Tibial nerve (tissue), 4 donors: ENCODE measurements at places on chromosomes 5 and 9.

GRCh38 chr9:79362100-79363081, 209.4 kb upstream of the TLE4 start:
- H3K4me1 ChIP-seq, result no peaks in the 10 kb centered on the region
- H3K4me3 ChIP-seq, result no peak overlapping the region
- DNase-seq, result no peak
- H3K27me3 ChIP-seq, result no peaks in the 10 kb centered on the region

- no peak for DNase-seq
- H3K36me3 ChIP-seq, result no peaks in the 10 kb centered on the region
- H3K27ac ChIP-seq, result no peak overlapping the region
- H3K27me3 ChIP-seq, result no peaks in the 10 kb centered on the region
- no peak overlapping the region for H3K4me3 ChIP-seq
- H3K4me1 ChIP-seq, result no peaks in the 10 kb centered on the region
These were observed 181.1 kb upstream of the ELAVL2 start for GRCh38 chr9:24007185-24007584.

- DNase-seq, result no peak
- no peaks in the 10 kb centered on the region for H3K27me3 ChIP-seq
- no peaks in the 10 kb centered on the region for H3K36me3 ChIP-seq
These were observed 6.7 kb upstream of the TNIP1 start for GRCh38 chr5:151087486-151087885.

DNA sequence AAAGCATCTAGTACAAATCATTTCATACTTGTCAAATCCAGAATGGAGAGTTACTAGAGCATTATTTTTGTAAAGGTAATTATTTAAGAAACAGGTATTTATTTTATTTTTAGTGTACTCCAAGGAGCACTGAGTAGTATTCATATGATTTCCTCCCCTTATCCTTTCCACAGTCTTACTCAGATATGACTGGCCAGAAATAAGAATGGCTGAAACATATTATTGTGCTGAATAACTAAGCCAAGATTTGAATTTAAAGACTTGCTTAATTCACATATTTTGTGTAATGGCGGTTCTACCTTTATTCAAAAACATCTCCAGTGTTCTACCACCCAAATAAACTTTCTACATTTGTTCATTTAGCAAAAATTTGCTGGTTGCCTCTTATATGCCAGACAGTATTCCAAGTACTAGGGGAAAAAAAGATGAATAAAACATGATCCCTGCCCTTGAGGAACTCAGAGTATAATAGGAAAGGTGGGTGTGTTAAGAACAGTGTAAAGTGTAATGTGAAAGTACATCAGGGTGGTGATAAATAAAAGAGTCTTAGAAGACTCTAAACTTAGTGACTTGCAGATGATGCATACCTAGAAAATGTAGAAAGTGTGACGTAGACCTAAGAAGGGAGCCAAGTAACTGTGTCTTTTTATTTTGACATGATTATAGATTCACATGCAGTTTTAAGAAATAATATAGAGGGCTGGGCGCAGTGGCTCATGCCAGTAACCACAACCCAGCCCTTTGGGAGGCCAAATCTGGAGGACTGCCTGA, 110.4 kb upstream of the GRHPR start:
- no peak overlapping the region for H3K4me3 ChIP-seq
- no peaks in the 10 kb centered on the region for H3K27me3 ChIP-seq
- no peak for DNase-seq

DNA sequence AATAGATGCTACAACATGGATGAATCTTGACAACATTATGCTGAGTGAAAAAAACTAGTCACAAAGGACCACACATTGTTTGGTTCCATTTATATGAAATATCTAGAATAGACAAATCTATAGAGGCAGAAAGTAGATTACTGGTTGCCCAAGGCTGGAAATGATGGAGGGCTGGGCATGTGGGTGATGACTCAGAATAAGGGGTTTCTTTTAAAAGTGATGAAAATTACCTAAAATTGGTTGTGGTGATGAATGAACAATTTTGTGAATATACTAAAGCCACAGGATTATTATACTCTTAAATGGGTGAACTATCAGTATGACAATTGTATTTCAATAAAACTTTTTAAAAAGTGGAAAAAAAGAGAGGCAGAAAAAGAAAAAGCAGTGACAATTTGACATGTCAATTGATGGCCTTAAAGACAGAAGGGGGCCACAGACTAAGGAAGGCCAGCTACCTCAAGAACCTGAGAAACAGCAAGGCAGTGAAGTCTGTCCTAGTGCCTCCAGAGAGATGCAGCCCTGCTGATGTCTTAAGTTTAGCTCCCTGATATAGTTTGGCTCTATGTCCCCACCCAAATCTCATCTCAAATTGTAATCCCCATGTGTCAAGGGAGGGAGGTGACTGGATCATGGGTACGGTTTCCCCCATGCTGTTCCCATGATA, 182.7 kb downstream of the PIK3R1 start:
- no peak overlapping the region for H3K27ac ChIP-seq
- DNase-seq, result no peak
- no peak overlapping the region for H3K4me3 ChIP-seq
- H3K4me1 ChIP-seq, result no peaks in the 10 kb centered on the region

DNA sequence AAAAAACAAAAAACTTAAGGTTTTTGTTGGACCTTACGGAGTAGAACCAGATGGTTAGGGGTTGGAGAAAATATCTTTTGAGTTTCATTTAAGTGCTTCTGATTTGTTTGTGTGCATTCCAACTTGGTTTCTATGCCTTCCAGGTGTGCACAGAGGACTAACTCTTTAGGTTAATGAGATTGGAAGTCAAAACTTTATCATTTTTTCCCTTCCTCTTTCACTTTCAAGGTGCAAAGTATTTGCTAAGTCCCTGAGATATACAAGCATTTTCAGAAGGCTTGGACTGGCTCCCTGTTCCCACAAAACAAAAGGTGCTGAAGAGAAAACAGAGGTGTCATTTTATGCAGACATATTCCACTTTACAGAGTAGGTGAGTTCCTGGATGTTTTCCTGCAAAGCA, 30.3 kb upstream of the CER1 start:
- H3K36me3 ChIP-seq, result no peaks in the 10 kb centered on the region
- H3K4me1 ChIP-seq, result no peaks in the 10 kb centered on the region
- no peak for DNase-seq
- no peak overlapping the region for H3K4me3 ChIP-seq

DNA sequence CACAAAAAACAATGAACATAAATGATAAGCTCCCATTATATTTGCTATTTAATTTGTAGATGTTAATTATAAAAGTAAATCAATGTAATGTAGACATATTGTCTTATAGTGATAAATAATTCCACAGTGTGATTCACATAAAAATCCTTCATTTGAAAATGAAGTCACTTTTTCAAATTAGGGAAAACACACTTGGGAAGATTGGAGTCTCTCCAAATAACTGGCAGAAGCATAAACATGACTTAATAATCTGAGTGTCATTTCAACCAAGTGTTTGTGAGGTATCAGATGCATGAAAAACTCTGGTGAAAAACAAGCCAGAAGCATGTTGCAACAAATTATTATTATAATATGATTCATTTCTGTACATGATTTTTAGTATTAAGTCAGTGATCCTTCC, 102.2 kb downstream of the CETN3 start:
- no peaks in the 10 kb centered on the region for H3K4me1 ChIP-seq
- no peak for DNase-seq

GRCh38 chr5:180202939-180203573, 6.0 kb downstream of the RASGEF1C start:
- H3K4me3 ChIP-seq, result no peak overlapping the region
- H3K27ac ChIP-seq, result no peak overlapping the region
- DNase-seq, result no peak
- peaks cover 3% of the 10 kb centered on the region for H3K4me1 ChIP-seq
- H3K36me3 ChIP-seq, result peaks cover 6% of the 10 kb centered on the region

DNA sequence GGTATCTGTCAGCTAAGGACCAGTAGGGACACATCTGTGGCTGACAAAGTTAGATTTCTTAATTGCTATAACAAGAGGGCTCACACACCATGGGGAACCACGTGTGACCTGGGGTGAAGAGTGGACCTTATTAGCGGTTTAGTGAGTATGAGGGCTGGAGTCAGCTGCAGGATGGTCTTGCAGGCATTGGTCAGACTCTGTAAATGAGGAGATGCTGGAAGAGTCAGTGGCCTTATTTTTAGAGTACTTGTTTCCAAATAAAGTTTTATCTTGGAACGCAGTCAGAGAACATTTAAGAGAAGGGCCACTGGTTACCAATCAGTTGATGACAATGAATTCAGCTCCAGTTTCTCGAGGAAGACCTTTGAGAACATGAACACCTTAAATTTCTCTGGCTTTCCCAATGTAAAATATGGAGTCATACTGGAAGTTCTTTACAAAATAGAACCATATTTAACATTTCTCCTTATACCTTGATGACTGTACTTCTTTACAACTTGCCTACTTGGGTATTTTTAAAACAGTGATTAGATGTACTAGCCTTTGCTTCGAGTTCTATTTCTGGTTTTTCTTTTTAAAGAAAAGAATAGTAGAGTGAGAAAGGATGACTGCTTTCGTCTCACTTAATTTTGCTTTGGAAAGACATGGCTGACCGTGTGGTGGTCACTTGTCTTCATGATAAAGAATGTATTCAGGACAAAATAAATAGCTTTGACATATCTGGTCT, 185.9 kb upstream of the S1PR3 start:
- no peaks in the 10 kb centered on the region for H3K27me3 ChIP-seq
- no peak for DNase-seq

DNA sequence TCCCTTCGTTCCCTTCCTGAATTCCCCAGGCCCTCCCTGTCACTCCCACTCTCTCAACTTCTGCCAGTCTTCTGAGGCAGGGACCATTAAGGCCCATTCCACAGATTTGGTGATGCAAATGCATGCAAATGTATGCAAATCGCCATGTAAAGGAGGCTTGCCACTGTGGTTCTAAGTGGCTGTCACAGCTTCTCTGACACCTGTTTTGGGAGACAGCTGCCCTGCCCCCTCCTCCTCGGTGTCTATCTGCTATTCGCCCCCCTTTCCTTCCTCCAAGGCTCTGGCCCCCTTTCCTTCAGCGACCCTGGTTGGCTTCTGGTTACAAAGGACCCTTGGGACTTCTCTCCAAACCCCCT, 10.5 kb upstream of the ARAP3 start:
- H3K36me3 ChIP-seq, result no peaks in the 10 kb centered on the region
- no peak overlapping the region for H3K27ac ChIP-seq
- no peaks in the 10 kb centered on the region for H3K27me3 ChIP-seq

- H3K4me1 ChIP-seq, result no peaks in the 10 kb centered on the region
- H3K27me3 ChIP-seq, result no peaks in the 10 kb centered on the region
These were observed 1339.7 kb upstream of the CDH6 start for GRCh38 chr5:29853711-29854220.
